ENCODE measurements at places on chromosomes 2 and 18.

DNA sequence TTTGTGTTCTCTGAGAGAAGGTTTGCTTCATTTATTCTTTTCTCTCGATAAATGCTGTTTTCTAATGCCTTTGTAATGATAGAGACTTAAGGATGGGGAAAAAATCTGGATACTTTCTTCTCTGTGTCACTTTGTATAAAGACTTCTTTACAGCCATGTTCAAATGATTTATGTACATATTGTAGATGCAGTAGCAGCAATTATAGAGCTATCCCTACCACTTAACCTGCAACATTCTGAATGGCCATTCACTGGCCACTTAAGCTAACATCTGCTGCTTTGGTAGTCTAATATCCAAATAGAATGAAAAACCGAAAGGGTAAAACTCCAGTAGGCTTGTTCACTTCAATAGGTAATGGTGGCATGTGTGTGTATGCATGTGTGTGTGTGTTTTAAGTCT is 97.8 kb downstream of the CSRNP3 start:
- DNase-seq: no peak

- no peak for DNase-seq
These were observed 251.5 kb downstream of the GPD2 start for GRCh38 chr2:156687715-156688114.

DNA sequence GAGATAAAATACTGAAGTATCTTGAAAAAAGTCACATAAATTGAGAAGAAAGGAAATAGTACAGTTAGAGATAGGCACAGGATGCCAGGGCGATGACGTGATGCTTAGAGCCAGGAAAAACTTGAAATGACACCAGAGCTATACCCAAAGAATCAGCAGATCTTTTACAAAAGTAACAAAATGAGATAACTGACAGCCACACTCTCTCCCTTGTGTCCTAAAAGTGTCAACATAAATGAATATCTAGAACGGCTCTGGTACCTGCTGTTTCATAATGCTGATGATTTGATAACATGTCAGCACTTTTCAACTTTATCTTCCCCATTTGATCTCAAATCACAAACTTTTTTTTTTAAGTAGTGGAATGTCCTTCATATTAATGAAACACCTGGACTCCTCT is 45.6 kb upstream of the ZC3H15 start:
- no peak for DNase-seq

- DNase-seq: no peak
These were observed 22.9 kb downstream of the ACVR1 start for GRCh38 chr2:157853211-157853610.

- no peak for DNase-seq
These were observed 498.2 kb upstream of the TNP1 start for GRCh38 chr2:217357886-217358620.

GRCh38 chr18:39506581-39507330 is 1941.2 kb upstream of the CELF4 start:
- no peak for DNase-seq

DNA sequence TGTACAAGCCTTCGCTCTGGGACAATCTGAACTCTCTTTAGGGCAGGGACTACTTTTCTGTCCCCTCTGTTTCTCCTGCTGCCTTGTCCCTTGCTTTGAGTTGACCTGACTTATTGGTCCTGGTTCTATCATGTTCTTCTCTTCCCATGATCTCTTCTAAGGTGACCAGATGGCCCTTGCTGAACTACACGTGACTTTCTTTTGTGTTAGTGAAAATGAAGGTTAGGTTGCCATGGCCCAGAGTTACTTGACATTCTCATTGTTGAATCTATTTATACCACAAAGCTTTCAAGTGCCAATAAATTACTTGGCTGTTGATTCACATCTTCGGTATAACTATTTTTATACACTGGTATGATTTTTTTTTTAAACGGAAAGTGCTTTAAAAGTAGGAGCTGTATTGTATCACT is 24.4 kb downstream of the MRPL33 start:
- DNase-seq: no peak

DNA sequence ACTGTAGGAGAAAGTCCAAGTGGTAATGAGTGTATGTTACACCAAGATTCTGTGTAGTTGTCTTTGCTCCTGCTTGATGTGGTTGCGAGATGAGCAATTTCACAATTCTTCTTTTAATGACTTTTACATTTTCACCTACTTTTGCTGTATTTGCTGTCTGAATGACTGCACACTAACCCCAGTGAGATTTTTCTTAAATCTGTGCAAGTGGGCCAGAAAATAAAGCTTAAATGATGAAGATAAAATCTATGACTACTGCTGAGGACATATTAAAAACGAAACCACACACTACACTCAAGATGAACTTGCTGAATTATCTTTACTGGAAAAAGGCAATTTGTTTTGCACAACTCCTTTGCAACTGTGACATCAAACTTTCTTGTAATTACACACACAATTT is 4.1 kb downstream of the LDAH start:
- no peak for DNase-seq
